ENCODE measurements at places on chromosomes 11 and 22.
A peak's percentile ranks its signal among the peaks of the same experiment; 100 is the strongest.

DNA sequence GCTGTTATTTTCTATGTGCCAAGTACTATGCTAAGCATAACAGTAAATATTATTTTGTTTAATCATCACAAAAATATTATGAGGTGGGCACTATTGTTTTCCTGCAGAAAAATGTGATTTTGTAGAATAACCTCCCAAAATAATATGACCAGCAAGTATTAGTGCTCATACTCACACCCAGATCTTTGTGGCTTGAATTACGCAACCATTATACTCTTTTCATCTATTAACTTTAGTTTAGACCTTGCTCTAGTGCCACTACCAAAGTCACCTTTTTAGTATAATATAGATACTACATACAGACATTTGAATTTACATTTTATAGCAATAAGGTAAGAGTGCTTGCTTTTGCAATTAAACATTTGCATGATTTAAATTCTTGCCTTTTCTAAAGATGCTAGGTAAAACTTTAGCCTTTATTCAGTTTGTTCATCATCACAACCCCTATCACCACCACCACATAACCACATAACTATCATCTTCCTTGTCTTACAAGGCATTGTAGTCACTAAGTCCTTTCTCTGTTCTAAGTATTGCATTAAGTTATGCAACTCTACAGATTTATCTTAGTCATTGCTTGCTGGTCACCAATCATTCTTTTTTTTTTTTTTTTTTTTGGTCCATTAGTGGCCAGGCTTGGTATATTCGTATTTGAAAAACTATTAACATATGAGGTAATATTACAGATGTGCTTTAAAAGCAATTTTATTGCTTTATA is 68.4 kb downstream of the GAS2 start:
- DNase-seq = no peak

GRCh38 chr11:120649316-120649715 is 137.8 kb downstream of the GRIK4 start:
- no peak for DNase-seq

DNA sequence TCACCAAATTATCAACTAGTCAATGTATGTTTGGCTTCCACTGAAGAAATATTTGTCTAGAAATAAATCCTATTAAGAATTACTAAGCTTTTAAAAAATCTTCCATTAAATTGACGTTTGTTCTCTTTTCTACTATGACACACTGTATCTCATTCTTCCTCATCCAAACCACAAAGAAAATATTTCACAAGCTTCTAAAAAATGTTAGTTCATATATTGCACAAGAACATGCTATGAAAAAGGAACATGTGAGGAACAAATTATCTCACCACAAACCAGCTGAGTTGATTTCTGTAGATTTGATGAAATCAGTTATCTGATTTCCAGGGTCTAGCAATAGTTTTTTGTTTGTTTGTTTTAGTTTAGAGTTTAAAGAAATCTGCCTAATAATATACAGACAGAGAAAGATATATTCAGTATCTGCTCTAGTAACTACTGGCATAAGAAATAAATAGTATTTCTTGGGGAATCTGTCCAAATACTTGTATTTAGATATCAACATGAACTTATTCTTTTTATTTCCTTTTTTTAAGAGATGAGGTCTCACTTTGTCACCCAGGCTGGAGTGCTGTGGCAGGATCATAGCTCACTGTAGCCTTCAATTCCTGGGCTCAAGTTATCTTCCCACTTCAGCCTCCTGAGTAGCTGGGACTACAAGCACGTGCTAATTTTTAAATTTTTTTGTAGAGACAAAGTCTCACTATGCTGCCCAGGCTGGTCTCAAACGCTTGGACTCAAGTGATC is 161.7 kb downstream of the ATG16L2 start:
- no peak for DNase-seq

GRCh38 chr11:112300094-112300786 is 39.6 kb upstream of the PLET1 start:
- no peak for DNase-seq

DNA sequence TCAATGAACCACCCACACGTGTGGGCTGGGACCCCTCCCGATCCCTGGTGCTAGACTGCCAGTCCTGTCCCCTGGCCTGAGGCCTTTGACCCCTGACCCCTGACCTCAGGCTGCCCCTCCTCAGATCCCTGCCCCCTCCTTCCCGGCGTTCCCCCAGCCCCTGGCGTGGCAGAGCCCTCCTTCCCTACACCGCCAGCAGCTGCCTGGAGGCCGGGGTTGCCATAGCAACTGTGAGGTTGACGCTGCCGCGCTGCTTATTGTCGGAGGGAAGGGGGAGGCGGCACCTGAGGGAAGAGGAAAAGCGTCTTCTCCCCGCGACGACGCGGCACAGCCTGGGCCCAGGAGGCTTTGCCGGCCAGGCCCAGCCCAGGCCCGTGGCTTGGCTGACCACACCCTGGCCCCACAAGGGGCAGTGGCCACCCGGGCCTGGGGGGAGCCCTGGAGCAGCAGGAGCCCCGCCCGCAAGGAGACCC is 32.6 kb downstream of the SHANK3 start:
- no peak for DNase-seq

GRCh38 chr11:111359223-111360149 is 19.6 kb downstream of the POU2AF1 start:
- DNase-seq = no peak

- DNase-seq = no peak
Measured at GRCh38 chr11:5369789-5370188, 13.8 kb upstream of the OR51M1 start.

- no peak for DNase-seq
Measured at GRCh38 chr11:44097821-44098220, 2.3 kb downstream of the EXT2 start.

- no peak for DNase-seq
Measured at GRCh38 chr11:114115451-114115928, 56.0 kb downstream of the ZBTB16 start.

- DNase-seq = no peak
Measured at GRCh38 chr22:43128928-43129424, 14.2 kb downstream of the MCAT start.

DNA sequence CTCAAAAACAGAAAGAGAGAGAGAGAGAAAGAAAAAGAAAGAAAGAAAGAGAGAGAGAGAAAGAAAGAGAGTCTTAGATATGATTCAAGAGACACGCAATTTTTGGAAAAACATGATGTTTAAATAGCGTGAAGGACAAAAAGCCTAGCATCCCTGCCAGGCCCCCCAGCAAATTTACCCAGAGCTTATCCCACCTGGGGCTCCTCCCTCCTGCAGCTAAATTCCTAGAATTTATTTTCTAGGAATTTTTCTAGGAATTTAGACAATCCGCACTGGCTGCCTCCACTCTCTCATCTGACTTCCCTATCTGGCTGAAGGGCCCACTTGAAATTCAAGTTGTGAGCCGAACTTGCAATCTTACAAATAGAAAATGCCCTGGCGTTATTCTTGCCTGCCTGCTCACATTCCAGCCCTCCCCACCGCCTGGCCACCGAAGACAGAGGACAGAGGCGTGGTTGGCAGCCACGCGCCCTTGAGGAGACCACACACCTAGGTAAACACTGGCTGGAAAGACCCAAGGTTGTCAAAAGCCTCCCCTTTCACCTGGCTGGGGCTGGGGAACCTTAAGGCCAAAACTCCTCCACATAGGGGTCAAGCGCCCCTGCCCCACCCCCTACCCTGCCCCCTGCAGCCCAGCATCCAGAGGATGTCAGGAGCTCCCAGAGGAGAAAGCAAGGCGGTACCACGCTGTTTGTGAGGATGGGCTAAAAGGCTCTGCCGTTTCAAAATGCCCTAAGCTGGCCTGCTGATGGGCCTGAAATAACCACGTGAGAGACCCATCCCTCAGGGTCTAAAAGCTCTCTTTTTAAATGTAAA is 42.2 kb downstream of the AHNAK start:
- no peak for DNase-seq

DNA sequence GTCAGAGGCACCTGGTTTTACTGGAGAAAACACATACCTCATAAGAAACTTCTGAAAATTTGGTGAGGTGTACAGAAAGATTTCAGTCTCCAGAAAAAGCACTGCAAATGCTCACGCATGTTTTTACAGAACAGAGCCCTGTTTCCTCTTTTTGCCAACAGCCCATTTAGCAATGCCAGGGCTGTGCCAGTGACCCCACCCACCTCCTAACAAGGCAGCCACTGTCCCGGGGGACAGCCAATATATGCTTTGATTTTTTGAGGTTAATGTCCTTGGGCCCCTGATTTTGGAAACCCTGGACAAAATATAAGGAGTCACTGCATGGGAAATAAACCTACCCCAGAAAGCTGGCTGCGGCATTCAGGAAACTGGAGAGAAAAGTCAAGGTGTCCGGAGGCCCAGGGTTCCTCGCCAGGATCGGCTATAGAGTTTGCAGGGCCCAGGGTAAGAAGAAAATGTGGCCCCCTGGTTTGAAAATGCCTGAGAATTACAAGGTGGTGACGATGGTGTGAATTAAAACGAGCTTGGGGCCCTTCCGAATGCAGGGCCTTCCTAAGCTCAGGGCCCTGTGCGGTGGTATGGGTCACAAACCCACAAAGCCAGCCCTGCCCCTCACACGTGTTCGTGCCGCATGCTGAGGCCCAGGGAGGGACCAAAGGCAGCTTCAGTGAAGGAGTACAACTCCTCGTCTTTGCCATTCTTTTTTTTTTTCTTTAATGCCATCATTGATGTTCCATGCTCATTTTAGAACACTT is 71.1 kb upstream of the WNT7B start:
- no peak for DNase-seq

GRCh38 chr22:26897384-26897783 is 240.0 kb downstream of the MIAT start:
- no peak for DNase-seq

DNA sequence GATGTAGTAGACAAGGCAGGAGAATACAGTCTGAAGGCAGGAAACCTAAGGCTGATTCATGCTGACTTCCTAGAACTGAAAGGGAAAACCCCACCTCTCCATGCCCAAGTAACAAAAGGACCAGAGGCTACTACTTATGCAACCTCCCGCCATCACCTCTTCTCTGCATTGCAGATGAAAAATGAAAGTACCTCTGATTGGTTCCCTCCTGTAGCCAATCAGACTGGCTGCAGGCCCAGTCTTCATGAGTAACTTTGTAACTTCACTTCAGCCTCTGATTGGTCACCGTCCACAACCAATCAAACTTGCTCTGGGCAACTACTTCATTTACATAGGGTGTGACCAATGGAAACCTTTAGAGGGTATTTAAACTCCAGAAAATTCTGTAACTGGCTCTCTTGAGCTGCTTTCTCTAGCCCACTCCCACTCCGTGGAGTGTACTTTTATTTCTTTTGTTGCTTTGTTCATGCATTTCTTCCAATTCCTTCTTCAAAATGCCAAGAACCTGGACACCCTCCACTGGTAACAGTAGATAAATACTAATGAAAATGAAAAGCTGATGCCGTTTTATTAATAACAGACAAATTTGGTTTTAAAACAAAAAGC is 5.2 kb upstream of the MAP6 start:
- DNase-seq = no peak

- DNase-seq = no peak
Measured at GRCh38 chr11:106249617-106250239, 172.3 kb downstream of the AASDHPPT start.

- peak; percentile 48 for DNase-seq
Measured at GRCh38 chr11:6357222-6357621, 33.1 kb upstream of the SMPD1 start.

DNA sequence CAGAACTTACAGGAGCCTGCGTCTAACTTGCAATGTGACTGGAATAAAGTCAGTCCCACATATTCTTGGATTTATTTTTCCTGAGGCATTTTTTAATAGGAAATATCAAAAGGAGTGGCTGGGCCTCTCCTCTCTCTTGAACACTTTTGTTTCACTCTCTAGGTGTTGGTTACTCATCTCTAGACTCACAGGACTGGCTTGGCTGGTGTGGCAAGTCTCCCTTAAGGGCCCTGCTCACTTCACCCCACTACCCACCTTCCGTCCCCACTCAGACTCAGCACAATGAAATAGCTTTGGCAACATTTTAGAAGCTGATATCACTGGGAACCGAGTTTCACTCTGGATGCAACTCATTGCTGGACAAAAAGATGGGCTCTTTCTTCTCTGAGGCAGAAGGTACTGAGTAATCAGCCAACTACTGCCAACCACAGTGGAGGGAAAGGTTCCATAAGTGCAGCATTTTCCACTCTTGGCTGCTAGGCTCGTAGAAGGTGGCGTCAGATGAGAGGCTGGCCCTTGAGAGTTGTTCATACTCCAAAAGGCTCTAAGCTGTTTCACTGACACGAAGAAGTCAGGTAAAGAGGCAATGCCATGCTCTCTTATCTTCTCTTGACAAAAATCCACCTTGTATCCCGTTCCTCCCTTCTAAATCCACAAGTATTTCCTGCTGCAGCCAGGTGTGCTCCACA is 390.6 kb downstream of the SOX6 start:
- DNase-seq = no peak

DNA sequence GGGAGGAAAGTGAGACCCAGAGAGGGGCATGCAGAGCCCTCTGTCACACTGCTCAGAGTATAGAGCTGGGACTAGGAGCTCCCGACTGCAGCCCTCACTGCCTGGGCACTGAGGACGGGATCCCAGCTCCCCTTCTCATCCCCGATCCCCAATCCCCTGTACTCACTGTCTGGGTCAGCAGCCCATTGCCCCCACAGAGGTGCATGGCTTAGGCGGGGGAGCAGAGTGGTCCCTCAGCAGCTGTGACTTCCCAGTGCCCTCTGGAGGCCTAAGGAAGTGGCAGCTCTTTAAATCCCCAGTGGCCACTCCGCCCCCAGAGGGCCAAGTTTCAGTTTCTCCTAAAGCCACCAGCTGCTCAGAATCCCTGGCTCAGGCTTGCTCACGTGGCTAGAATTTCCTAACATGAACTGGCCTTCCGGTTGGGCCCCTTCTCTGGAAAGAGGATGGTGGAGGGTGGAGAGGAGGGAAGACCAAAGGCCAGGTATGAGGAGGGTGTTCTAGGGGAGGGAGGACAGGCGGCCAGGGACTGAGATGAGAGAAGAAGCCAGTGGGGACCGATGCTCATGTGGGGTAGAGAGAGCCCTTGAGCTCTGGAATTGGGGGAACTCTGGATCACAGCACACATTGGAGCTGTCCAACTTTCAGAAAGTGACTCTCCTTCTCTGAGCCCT is at the start of gene BATF2:
BATF2 (minus strand) TSS at position 262 of the 671 bp plus-strand sequence; CDS start at position 205, 57 bp downstream.
- DNase-seq = no peak

- no peak for DNase-seq
Measured at GRCh38 chr11:1927848-1928469, 8.5 kb downstream of the TNNT3 start.

DNA sequence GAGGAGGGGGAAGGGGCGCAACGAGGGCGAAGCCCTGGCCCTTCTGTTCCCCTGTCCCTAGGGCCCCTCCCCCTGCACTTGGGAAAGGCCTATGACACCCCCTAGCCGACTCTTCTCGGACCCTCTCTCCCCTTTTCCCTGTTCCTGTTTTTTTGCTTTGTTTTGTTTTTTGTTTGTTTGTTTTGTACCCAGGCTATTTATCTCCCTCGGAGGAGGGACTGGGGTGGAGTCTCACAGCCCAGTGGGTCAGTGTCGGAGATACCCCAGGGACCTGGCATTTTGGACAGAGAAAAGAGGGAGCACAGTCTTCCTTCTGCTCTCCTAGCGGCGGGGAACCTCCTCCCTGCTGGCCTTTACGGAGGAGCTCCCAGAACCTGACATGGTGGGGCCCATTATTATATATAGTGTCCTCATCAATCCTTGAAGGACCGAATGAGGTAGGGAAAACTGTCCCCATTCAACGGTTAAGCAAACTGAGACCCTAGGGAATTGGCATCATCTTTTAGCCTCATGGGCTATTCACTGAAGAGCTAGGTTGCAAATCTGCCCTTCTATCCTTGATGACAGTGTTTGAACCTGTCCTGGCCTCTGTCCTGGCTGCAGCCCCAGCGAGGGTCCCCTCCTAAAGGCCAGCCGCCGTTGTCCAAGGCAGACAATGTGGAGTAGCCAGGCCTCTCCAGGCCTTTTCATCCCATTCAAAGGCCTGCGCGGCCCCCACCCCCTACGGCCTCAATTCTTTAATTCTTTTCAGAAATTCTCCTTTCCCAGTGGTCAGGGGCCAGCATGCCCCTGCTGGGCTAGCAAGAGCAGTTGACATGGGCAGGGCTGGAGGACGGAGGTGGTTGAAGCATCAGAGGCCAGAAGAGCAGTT is 911 bp downstream of the EMID1 start:
- DNase-seq = no peak
